ENCODE measurements at places on chromosomes 2 and 18.

- DNase-seq, result no peak
These were observed 174.8 kb upstream of the EPAS1 start for GRCh38 chr2:46122318-46122976.

DNA sequence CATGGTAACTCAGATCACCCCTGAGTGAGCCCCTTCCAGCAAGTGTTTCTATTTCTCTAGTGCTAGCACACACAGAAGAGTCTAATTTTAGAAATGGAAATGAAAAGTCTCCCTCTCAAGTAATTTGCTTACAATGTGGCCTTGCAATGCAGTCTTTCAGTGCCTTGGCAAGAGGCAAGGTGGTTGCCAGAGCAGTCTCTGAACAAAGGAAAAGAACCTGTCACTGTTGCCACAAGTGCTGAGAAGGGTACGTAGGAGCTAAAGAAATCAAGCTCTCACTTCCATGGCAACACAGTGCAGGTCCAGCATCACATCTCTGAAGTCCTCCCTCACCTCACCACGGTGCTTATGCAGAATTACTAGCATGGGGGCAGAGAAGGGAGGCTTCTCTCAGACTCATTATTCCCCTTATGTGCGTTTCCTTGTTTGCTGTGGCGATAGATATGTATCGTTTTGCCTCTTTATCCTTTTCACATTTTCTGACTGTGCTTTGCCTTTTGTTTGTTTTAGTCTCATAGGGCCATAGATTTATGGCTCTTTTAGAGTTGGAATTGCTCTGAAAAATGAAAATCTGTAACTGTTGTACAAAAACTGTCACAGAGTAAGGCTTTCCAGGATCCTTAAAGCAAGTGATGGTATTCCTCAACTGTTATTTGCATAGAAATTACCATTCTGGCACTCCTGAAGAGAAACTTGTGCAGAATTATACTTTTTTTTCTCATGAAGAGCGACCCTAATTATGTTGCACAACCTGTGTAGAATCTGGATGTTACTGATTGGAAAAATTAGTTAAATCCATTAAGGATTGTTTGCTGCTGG lies 164.8 kb downstream of the CCDC85A start:
- DNase-seq, result no peak

DNA sequence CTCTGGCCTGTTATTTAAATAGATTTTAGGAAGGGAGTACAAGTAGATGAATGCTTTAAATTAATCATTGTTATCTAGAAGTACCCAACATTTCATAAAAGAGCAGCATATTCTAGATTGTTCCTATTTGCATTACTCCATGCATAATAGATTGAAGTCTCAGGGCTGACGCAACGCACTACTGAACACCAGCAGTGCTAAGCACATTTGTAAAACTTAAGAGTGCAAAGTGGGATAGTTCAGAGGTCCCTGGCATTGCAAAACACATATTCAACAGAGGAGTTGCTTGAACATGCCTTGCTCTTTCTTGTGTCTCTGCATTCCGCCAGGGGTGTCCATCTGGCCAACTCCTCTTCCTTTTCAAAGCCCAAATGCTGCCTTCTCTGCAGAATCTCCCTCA lies 22.3 kb downstream of the CDKL4 start:
- no peak for DNase-seq

DNA sequence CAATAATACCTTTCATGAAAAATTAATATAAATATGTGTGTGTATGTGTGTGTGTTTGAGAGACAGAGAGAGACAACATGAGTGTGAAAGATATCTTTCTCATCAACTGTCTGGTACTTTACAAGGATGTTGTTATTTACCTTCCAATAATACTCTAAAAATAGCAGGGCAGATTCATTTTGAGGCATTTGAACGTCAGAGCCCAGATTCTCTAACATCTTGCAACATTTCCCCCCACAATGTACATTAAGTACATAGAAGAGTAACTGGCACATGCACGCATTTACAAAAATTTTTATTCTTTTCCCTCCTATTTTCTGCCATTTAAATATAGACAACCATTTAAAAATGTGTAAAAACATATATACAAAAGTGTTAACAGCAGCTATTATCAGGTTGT lies 100.9 kb downstream of the PID1 start:
- DNase-seq, result no peak

DNA sequence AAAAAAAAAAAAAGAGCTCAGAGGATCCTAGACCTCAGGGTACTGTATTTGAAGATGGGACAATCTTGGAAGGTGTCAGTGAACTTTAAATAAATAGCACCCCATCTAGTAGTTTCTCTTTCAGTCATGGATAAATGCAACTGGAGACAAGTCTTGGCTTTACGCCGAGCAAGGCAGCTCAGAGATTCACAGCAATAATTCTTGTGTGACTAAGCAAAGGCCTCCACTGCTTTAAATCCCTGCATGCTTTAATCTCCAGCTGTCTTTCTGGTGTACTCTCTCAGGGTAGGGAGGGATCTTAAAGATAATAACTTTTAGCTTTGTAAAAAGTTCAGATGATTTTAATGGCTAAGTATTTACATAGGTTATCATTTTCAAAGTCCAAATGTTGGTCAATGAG lies 36.3 kb downstream of the NRXN1 start:
- no peak for DNase-seq

GRCh38 chr2:168978461-168978861 lies 52.7 kb downstream of the ABCB11 start:
- DNase-seq, result no peak

DNA sequence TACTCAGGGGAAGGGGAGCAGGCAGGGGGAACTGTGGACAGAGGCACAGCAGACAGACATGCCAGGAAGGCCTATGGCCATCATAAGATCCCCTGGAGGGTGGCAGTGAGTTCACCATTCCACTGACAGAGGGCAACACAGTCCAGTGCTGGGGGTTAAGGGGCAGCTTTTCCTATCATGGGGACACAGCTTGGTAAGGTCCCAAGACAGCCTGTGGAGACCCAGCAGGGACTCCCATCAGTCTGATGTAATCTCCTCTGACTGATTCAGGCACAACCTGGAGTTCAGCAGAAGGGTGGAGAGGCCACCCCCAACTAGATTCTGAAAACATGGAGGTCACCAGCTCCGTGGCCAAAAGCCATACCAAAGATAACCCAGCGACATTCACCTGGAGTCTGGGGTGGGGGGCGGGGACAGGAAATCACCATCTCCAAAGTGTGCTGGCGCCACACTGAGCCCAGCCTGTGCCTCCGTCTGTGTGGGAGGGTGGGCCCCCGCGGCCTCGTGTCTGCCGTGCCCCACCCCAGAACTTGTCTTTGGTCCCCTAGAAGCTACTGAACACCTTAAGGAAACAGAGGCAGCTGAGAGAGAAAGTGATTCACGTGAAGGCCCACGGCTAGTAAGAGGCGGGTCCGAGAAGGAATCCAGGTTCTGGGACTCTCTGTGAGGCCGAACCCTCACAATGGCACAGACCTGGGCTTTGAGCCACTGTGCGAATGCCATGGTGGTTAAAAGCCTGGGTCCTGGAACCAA lies 28.6 kb downstream of the DNMT3A start:
- peak; percentile 31 for DNase-seq

GRCh38 chr2:38371235-38371634 lies 5.8 kb downstream of the ATL2 start:
- no peak for DNase-seq

- no peak for DNase-seq
These were observed 86.8 kb downstream of the ALK start for GRCh38 chr2:29834624-29835023.

GRCh38 chr2:187215532-187216240 lies 232.4 kb downstream of the CALCRL start:
- no peak for DNase-seq

- DNase-seq, result no peak
These were observed 9.1 kb upstream of the AP1S3 start for GRCh38 chr2:223846515-223846914.

GRCh38 chr2:20371323-20372025 lies 20.8 kb upstream of the PUM2 start:
- DNase-seq, result no peak

- no peak for DNase-seq
These were observed 30.7 kb upstream of the FRZB start for GRCh38 chr2:182897137-182897536.

- no peak for DNase-seq
These were observed 92.6 kb upstream of the MGAT4A start for GRCh38 chr2:98823196-98824170.

DNA sequence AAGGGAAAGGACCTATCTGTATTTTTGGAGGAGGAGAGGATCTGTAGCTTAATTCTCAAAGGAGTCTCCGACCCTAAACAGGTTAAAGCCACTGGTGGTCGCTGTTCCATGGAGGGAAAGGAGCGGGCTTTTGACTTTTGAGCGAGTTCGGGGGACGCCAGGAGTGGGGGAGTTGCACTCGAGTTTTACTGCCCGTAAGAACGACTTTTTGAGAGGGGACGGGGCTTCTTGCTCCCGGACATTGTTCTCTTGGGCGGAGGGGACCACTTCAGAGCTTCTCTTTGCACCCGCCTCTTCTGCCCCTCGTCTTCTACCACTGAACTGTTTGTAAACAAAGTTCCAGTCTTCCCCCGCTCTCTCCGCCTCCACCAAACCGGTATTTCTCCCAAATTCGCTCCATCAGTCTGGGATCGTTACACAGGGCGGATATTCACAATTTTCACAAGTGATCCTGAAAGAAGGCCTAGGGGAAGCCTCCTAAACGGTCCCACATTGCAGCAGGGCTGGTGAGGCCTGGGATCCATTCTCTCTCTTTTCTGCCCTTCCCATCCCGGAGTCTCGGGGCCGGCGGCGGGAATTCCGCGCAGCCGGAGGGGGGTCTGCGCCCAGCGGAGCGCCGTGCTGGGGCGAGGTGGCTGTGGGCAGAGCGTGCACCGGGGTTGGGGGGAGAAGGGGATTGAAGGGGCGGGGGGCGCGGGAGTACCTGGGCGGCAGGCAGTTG lies 6.6 kb downstream of the DLX2 start:
- DNase-seq, result no peak

DNA sequence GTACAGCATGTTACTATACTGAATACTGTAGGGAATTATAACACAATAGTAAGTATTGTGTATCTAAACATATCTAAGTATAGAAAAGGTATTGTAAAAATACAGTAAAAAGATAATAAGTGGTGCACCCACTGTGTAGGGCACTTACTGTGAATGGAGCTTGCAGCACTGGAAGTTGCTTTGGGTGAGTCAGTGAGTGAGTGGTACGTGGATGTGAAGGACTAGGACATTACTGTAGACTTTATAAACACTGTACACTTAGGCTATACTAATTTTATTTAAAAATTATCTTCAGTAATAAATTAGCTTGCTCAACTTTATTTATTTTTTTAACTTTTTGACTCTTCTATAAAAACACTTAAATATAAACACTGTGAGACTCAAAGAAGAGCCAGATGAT lies 82.6 kb downstream of the MTA3 start:
- no peak for DNase-seq

DNA sequence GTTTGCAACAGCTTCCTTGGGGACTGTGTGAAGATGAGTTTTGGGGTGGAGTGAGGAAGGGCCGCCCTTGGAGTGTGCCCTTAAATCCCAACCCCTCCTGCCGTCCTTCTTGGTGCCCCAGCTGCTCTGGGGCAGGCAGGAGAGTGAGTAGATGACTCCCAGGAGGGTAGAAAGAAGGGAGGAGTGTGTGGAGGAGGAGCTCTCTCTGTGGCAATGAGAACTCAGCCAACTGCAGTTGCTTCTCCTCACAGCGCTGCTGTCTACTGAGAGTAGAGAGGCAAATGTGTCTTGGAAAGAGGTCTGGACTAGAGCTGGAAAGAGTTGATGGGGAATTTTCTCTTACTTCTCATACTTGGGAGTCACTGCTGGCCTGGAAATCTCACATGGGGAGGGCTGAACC lies 21.8 kb upstream of the SIX2 start:
- no peak for DNase-seq

DNA sequence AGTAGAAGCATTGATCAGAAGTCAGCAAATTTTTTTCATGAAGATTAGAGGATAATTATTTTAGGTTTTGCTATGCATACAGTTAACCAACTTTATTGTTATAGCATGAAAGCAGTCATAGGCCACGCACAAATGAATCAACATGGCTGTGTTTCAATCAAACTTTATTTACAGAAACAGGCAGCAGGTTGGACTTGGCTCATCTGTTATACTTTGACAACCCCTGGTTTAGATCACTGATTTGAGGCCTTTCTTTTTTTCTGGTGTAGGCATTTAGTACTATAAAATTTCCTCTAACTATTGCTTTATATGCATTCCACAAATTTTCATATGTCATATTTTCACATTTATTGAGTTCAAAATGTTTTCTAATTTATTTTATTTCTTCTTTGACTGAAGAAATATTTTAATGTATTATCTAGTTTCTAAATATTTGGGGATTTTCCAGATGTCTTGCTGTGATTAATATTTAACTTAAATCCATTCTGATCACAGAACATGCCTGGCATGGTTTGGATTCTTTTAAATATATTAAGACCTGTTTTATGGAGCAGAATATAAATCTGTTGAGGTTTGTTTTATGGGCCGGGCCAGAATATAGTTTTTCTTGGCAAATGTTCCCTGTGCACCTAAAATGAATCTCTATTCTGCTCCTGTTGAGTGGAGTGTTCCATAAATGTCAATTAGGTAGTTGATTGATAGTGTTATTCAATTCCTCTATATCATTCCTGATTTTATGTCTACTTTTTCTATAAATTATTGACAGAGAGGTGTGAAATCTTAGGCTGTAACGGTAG lies 116.3 kb upstream of the KLHL29 start:
- DNase-seq, result no peak

DNA sequence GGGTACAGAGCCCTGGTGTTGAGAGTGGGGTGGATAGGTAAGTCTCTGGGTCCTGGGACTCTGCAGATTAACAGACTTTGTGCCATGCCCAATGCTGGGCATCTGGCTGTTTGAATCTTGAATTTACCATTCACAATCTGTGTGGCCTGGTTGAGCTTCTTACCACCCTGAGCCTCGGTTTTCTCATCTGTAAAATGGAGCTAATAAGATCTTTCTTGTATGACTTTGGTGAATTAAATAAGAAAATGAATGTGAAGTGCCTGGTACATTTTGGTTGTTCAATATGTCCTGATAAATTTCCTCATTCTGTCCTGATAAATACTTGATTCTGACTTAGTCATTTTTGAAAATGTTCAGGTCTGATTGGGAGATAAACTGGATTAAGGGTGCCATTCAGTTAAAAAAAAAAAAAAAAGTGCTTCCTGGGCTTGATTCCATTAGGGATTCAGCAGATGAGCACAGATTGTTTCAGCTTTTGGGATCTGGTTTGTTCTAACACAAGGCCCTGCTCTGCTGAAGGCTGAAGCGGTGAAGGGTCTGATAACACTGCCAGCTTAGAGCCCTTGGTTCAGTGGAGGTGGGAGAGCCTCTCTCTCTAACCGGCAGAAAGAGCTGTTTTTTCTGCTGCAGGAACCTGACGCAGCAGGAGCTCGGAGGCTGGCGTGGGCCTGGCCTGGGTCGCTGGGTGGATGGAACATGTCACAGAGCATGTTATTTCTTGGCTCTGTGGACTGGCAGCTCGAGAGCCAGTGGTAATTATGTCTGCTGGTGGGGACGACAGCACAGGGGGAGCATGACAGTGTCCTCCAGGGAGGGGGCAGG lies 84.5 kb upstream of the MCFD2 start:
- DNase-seq, result no peak

- no peak for DNase-seq
These were observed 584 bp downstream of the COA5 start for GRCh38 chr2:98607741-98608115.

Data from activated CD4-positive, CD25-positive, alpha-beta regulatory T cell treated with anti-CD3 and anti-CD28 coated beads, Interleukin-2, amount 50 U/mL, for 72 hours (primary cell).